ENCODE measurements at places on chromosomes 4 and X. TPM values are rescaled to one million over a fixed set of nuclear protein-coding genes. Genes with fewer than 3 reads are reported as not detected.

Gene MAGEE2
- not detected for total RNA-seq

DNA sequence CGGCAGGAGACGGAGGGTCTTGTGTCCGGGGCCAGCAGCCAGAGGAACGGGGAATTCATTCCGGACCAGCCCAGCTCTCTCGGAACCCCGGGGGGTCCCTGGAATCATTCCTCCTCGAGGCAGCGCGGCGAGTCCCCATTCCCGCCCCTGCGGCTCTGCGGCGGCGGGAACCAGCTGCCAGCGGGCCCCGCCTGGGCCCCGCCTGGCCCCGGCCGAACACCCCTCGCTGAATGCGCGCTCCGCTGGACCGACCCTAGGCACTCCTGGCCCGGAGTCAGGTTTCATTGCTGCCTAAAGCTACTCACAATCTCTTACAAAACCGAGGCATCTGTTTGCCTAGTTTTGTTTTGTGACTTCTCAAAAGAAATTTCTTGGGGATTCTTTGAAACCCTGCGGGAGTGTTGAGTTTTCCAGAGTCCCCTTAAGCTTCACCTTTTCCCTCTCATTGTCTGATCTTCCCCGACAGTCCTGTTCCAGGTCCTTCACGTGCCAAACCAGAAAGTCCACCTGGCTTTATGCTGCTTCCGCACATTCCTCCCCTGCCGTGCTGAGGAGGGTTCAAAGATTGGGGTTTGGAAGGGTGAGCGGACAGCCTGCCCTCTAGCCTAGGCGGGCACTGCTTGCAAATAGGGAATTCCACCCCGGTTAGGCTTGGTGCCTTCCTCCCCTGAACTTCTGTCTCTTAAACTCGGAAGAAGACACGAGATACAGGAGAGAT, 789 bp downstream of the ARHGAP10 start:
- no peak for DNase-seq

- no peak for DNase-seq
Observed at GRCh38 chr4:126807132-126807531, 825.6 kb upstream of the INTU start.

Gene PAGE1
- not detected for total RNA-seq

- DNase-seq, result no peak
Observed at GRCh38 chr4:173243321-173243720, 74.7 kb downstream of the GALNT7 start.

GRCh38 chr4:87461281-87461700, 38.9 kb downstream of the NUDT9 start:
- no peak for DNase-seq

DNA sequence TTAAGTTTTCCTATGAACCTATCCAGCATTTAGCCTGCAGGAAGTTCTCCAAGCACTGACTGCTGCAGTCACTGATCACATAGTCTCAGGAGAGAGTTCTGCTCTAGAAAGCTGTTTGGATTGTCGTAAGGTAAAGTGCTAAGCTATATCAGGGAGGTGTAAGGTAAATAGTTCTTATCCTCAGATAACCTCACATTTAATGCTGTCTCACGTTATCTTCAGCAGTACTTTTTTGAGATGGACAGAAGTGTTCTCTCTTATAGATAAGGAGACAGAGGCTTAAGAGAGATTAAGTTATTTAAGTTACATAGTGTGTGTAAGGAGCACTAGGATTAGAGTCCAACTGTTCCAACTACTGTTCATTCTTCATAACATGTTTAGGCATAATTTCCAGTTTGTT, 77.9 kb downstream of the STIM2 start:
- no peak for DNase-seq

Gene EDA
- total RNA-seq, result 0.65 TPM

DNA sequence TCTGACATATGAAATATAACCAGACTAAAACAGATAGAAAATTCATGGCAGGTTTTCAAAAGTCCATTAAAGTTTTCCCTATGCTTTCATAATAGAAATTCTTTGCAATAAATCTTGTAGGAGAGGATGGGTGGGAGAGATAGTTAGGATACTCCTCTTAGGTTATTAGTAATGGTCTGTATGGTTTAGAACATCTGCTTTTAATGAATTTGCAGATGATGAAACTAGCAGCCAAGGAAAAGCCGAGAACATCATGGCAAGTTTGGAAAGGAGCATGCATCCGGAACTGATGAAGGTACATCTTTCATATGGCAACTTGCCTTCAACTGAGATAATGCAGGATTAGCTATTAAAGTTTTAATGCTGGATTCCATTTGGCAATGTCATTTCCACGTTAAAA, 70.7 kb downstream of the DOCK11 start:
- no peak for DNase-seq

Gene MAGEB3
- total RNA-seq, result not detected

GRCh38 chrX:18290200-18290599, 64.3 kb downstream of the SCML2 start:
- no peak for DNase-seq

GRCh38 chr4:180860089-180860720, 1383.0 kb upstream of the TENM3 start:
- no peak for DNase-seq

GRCh38 chr4:188177997-188178675, 38.9 kb downstream of the TRIML1 start:
- no peak for DNase-seq

Gene GRIA3
- total RNA-seq, result not detected

Gene HSFX1
- total RNA-seq, result 0.32 TPM

DNA sequence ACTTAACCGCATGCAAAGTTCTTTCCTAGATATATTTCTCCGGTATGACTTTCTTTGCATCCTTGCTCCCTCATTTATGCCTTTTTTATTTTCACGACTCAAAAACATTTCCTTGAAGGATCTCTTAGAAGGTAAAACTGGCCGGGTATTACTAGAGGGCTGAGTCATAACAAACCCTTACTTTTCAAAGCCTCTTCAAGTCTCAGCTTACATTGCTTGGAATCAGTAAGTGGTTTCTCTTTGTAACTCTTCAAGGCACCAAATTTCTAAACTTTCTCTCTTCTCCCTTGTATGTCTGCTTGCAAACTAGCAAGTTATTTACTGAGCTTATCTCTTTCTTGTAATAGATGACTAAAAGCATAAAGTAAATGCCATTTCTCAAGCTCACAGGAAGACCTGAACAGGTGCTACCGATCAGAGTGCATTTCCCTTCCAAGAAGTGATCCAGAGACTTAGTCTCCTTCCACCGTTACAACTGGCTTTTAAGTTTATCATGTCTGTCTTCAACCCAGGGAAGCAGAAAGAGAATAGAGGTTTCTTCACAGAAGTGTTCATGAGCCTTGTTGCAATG, 75.5 kb downstream of the ANXA10 start:
- no peak for DNase-seq

- DNase-seq, result no peak
Observed at GRCh38 chrX:68681443-68681941, 34.0 kb downstream of the STARD8 start.

Gene HMGB2
- 145 TPM for total RNA-seq

- no peak for DNase-seq
Observed at GRCh38 chrX:107596651-107597050, 31.7 kb upstream of the PRPS1 start.

GRCh38 chr4:7323872-7324650, 110.7 kb downstream of the PSAPL1 start:
- DNase-seq, result no peak

DNA sequence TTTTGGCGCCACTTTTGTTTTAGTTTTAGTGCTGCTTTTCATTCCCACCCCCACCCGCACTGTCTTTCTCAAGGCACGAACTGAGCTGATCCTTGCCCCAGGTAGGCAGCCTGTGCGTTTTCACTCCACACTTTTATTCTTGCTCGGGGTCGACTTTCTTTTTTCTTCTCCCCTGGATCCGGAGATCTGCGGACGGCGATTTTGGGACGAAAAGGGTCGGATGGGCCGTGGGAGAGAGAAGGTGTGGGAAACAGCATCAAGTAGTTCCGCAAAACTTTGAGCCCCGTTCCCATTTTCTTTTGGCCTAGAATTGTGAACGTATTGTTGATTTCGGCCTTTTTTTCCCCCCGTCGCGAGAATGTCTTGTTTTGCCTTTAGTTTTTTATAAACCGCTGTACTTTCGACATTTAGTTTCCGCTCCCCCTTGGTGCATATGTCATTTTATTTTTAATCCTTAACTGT, 531 bp downstream of the STAG2 start:
- DNase-seq, result no peak

Gene C4orf51
- total RNA-seq, result not detected
